Spinal cord (tissue), 10 donors: ENCODE measurements at places on chromosomes 16 and 17.
A peak's percentile ranks its signal among the peaks of the same experiment; 100 is the strongest.

- no peak for DNase-seq
Observed at GRCh38 chr17:728911-729310, 3.5 kb upstream of the TLCD3A start.

DNA sequence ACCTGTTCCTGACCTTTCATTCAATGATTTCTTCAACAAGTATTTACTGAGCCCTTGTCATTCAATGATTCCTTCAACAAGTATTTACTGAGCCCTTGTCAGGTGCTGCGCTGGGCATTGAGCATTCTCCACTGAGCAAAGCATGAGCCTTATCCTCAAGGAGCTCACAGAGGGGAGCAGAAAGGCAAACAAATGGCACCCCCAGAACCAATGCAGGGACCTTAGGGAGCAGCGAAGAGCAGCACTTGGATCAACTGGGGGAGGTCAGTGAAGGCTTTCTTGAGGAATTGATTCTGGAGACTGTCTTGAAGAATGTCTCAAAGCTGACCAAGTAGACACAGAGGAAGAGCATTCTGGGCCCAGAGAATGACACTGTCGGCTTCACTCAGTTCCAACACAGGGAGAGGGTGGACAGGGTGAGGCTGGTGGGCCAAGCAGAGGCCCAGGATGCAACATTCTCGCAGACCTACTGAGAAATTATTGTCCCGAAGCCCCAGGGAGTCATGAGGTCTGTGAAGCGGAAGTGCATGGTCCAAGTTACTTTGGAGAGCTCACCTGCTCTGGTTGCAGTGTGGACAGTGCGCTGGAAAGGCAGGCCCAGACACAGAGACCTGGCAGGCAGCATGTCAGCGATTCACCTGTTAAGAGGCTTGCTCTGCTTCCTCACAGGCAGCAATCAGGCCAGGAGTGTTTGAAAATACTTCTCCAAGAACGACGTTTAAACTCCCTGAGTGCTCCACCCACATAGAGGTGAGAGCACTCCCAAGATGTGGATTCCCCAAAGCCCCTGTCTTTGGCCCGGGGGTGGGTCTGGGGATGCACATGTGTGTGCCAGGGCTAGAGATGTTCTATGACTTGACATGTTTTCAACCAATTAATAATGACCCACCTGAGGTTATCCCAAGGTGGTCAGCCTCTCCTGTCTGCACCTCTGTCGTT lies 3.2 kb upstream of the MPO start:
- DNase-seq = no peak

- DNase-seq = no peak
Observed at GRCh38 chr17:17073581-17074403, 31.5 kb downstream of the MPRIP start.

GRCh38 chr17:8480011-8480976 lies 44.6 kb downstream of the NDEL1 start:
- no peak for DNase-seq

- DNase-seq = no peak
Observed at GRCh38 chr17:6257336-6257735, 177.6 kb downstream of the AIPL1 start.

DNA sequence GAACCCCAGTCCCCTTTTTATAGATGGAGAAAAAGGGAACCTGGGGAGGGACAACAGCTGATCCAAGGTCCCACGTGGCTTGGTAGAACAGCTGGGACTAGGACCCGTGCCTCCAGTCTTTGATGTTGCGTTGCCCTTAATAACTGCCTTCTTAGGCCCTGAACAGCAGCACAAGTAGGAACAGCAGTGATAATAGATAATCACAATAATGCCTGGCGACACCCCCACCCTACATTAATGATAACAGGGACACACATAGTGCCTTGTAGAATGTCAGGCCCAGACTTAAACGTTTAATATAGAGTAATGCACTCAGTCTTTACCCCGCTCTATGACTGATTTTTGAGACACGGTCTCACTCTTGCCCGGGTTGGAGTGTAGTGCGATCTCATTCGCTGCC lies 96.4 kb downstream of the ABCC6 start:
- DNase-seq = no peak

DNA sequence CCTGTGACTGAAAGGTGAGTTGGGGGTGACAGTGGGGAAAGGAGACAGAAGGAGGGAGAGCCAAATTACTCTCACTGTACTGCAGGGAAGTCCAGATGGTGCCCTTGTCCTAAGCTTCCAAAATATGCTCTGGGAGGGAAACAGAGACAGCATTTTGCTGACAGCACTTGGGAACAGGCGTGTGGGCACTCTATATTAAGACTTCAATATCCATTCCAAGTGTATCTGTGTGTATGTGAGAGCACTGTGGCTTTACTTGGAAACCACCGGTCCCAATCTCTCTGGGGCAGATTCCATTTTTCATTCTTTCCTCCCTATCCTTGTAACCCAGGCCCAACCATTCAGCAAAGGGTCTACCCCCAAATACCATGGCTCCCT lies 407.3 kb downstream of the UTP18 start:
- DNase-seq = no peak

DNA sequence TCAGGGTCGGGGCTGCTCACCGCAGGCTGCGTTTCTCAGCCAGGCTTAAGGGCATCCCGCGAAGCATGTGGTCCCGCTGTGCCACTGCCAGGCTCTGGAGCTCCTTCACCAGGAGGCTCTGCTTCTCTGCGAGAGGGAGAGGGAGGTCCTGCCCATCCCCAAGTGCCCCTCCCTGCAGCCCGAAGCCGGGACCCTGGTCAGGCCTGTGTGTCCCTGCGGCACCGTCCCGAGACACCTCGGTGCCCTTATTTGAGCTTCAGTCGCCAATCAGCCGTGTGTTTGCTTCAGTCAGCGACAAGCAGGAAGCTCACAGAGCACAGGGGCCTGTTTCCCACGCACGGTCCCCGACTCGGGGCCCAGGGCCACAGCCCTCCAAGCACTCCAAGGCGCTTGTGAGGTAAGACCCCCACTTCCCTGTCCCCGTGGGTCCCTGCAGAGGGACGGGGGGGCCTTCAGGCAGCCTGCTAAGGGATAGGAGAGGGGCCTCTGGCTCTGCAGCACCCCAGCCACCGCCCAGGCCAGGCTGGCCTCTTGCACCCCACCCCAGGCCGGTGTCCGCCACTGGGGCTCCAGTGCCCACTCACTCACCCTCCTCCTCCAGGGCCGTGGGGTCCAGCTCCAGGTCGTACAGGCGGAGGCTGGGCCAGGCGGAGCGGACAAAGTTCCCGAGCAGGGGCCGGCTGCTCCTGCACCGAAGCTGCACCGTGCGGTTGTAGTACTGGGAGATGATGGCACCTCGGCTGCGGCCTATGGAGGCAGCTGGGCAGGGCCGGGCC lies 3.2 kb downstream of the TMC6 start:
- DNase-seq = no peak

DNA sequence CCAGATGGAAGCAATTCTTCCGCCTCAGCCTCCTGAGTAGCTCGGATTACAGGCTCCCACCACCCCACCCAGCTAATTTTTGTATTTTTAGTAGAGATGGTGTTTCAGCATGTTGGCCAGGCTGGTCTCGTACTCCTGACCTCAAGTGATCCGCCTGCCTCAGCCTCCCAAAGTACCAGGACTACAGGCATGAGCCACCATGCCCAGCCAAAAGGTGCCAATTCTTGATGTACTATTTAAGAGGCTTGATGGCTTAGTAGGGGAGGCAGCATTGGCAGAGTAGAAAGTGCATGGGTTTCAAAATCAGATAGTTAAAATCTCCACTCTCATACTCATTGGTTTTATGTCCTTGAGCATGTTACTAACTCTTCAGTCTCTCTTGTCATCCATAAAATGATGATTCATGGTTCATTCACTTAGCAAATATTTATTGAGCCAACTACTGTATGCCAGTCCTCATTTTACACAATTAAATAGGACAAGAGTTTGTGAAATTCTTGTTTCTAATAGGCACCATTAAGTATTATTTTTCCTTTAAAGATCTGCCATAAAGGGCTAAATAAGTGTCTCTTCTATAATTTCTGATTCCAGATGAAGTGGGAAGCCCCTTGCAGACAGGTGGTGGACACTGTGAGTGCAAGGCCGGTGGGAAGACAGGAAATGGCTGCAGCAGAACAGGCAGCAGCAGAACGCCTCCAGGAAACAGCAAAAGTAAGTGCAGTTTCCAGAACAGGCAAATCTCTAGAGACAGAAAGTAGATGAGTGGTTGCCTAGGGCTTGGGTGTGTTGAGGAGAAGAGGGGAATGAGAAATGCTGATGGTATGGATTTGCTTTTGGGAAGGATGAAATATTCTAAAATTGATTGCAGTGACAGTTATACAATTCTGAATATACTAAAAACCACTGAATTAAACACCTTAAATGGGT lies 8.2 kb upstream of the RPL27 start:
- DNase-seq = no peak

- DNase-seq = no peak
Observed at GRCh38 chr16:8375232-8375587, 215.1 kb downstream of the TMEM114 start.

- no peak for DNase-seq
Observed at GRCh38 chr17:79133214-79133613, 58.6 kb downstream of the ENGASE start.

DNA sequence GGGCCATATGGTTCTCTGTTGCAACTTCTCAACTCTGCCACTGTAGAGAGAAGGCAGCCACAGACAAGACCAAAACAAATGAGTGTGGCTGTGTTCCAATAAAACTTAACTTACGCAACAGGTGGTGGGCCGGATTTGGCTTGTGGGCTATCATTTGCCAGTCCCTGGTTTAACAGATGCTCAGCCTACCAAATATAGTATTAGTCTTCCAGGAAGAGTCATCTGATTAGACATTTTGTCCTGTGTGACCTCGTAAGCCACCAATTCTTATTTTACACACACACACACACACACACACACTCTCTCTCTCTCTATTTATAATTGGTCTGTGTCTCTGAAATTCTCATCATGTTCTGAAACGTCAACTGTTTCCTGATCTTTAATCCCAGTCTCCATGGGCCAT lies 245.9 kb downstream of the XYLT1 start:
- no peak for DNase-seq

GRCh38 chr16:23944381-23944780 lies 108.6 kb downstream of the PRKCB start:
- DNase-seq = no peak

DNA sequence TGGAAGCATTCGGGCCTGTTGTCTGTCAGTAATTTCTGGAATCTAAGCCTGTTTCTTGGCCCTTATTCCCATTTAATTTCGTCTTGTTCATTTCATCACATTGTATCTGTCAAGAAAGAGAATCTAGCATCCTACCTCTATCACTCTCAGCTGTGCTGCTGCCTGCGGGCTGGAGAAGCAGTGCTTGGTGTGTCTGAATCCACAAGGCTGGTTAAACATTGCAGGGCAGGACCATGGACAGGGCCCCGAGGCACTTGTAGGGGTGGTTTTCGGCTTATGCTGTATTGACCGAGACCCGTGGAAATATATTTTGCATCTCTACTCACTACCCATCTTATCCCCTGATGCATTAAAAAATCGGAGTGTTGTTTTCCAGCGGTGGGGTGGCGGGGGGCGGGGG lies 3.1 kb downstream of the RAB11FIP4 start:
- DNase-seq = no peak

GRCh38 chr16:15510992-15511391 lies 76.6 kb downstream of the BMERB1 start:
- DNase-seq = no peak

DNA sequence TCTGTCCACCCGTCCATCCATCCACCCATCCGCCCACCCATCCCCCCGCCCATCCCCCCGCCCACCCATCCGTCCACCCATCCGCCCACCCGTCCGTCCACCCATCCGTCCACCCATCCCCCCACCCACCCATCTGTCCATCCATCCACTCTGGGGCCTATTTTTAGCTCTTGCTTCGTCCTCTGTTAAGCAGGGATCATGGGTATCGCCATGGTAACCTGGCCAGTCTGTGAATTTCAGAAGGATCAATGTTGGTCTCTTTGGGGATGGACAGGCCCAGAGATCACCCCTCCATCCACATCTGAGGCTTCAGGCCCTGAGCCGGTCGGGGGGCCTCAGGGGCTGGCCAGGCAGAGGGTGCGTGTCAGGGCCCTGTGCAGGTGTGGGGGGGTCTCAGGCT lies 15.2 kb upstream of the DPEP1 start:
- DNase-seq = peak; percentile 37
